ENCODE measurements at places on chromosomes 3 and 15.
A peak's percentile ranks its signal among the peaks of the same experiment; 100 is the strongest.

DNA sequence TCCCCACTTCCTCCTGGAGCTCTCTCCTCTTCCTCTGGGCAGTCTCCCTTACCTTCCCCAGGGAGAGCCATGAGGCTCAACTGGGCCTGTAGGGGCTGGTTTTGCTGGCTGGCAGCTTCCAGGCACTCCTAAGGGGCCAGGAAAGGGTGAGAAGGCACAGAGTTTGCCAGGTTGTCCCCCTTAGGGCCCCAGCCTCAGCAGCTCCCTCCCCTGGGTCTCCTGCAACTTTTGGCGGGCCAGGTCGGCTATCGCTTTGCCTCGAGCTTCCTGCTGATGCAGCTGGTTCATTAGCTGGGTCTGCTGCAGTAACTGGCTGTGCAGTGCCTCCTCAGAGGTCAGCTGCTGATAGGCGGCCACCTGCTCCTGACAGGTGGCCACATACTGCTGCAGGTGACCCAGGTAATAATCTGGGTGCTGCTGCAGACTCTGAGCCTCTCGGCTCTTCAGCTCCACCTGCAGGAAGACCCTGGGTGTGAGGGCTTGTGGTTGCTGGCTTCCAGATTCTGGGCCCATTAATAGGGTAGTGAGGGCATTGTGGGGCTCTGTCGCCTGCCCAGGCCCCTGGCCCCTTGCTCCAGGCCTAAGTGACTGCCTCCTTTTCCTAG is 29.7 kb upstream of the OR4F6 start:
- no peak for DNase-seq

DNA sequence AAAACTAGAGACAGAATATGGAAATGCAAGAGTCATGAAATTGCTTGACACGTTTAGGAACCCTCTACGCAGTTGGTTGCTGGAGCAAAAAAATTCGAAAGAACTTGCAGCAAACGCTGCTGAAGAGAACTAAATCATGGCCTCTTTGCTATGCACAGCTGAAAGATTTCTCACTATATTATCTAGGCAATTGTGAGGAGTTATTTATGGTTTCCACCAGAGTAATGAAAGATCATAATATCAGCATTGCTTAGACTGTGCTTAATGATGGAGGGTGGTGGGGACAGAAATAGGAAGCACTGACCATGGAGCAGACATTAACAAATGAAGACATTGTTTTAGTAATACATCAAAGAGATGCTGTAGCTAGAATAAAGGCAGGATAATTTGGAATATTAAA is 593.4 kb upstream of the ZNF717 start:
- no peak for DNase-seq

DNA sequence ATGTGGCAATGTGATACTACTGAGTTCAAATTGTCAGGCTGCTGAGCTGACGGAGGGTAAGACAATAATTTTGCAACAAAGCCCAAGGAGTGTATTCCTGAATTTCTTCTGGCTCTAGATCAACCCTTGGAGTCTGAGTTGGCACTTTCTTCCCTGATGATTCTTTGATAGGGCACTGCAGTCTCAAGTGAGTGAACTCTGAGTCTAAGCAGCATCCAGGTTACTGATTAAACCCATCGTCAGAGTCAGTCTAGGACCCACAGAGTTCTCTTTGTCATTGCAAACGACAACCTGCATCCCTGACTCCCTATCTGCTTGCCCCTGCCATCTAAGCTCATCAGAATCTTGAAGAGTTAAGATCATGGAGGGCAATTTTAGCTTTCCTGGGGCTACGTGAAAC is 58.6 kb downstream of the MME start:
- DNase-seq, result peak; percentile 8

GRCh38 chr15:67124111-67124510 is 58.7 kb downstream of the SMAD3 start:
- DNase-seq, result no peak

GRCh38 chr3:193780810-193781478 is 187.9 kb downstream of the OPA1 start:
- DNase-seq, result peak; percentile 87

DNA sequence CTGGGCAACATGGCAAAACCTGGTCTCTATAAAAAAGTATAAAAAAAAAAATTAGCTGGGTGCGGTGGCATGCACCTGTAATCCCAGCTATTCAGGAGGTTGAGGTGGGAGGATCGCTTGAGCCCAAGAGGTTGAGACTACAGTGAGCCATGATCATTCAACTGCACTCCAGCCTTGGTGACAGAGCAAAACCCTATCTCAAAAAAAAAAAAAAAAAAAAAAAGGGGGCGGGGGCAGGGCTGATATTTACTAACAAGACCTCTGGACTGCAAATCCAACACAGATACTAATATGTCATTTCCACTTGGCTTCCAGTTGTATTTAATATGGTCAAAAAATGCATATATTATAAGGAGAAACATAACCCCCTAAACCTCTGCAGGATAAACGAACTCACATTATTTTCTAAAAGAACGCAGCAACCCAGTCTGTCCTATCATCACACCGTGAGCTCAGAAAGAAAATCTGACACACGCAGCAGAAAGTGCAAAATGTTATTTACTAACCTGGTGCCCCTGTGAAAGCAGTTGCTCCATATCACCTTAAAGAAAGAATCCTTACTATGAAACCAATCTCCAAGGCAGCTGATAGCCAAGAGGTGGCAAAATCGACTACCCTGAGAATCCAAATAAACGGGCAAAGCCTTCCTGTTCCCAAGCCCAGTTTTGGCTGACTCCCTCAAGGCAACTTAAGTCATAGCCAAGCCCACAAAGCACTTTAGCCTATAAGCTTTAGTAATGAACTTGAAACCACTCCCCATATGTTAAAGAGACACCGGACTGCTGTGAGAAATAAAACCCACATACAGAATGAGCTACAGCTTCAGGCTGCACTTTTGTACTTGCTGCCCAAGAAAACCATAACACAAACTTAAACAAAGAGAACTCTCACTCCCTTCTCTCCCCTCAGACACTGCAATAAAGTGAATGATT is 39.3 kb downstream of the PLD1 start:
- peak; percentile 56 for DNase-seq

DNA sequence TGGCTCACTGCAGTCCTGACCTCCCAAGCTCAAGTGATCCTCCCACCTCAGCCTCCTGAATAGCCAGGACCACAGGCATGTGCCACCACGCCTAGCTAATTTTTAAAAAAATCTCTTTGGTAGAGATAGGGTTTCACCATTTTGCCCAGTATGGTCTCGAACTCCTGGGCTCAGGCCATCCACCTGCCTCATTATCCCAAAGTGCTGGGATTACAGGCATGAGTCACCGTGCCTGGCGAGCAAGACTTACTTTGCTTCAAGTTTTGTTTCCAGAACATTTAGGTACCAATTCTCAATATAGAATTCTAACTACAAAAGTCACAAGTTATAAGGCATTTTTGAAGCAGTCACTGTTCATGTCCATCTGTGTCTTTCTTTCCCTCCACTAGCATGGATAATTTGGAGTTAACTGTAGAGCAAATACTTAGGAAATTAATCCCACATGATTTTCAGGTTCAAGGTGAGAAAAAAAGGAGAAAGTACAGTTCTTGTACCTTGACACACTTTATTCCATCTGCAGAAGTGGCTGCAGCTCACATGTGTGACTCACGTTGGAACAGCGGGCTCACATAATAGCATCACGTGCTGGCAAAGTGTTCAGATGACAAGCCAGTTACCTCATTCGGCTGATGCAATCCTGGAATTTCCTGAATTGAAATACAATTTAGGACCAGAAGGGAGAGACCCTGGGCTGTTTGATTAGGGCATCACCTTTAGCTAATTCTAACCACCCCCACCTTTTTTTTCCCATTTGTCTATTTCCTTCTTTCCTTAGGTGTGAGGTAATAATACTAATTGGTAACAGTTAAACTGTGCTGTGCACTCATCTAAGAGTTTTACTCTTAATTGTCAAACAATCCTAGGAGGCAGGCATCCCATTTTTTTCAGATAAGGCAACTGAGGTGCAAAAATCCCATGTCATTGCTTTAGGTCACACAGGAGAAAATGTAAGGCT is 46.9 kb upstream of the NEDD4 start:
- no peak for DNase-seq

GRCh38 chr15:89623165-89623564 is 32.1 kb downstream of the KIF7 start:
- no peak for DNase-seq

GRCh38 chr3:17894434-17895060 is 152.1 kb upstream of the TBC1D5 start:
- DNase-seq, result no peak

DNA sequence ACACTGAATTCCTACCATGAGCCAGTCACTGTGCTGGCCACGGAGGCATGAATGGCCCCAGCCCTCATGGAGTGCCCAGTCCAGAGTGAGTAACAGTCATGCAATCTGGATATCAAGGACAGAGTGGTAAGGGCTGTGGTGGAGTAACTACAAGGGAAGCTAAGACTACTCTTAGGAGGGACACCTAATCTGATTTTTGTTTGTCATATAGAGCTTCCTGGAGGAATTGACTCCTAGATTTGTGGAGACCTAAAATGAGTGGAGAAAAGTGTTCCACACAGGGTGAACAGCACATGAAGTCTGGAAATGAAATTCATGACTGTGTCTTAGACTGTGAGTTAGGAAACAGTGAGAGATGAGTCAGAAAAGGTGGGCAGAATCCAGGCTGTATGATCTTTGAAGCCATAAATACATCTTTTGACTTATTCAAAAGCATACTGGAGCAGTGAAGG is 219.9 kb downstream of the NFKBIZ start:
- DNase-seq, result no peak

DNA sequence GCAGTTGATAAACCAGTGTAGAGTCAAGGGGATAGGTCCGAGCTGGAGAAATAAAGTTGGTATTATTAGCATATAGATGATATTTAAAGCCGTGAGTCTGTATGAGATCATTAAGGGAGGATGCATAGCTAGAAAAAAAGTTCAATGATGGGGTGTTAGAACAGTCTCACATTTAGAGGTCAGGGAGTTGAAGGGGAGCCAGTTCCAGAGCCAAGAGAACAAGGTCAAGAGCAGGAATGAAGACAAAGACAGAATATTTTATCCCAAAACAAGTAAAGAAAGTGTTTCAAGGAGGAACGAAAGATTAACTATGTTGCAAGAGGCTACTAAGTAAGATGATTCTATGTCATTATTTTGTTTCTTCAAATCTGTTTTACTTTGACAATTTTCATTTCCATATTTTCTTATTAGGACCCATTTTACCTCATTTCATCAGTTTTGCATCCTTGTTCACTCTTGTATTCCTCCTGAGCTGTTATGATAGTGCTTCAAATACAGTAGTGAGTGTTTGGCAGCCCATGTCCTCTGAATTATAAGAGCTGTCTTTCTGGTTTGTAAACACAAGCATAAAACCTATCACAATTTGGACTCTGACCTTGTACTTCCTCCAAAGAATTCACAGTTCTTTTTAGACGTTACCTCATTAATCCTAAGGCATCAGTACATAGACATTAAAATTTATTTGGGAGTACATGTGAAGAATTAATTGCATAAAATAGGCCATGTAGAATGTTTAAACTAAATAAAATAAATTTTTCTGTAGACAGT is 695.7 kb upstream of the NECTIN3 start:
- DNase-seq, result no peak

DNA sequence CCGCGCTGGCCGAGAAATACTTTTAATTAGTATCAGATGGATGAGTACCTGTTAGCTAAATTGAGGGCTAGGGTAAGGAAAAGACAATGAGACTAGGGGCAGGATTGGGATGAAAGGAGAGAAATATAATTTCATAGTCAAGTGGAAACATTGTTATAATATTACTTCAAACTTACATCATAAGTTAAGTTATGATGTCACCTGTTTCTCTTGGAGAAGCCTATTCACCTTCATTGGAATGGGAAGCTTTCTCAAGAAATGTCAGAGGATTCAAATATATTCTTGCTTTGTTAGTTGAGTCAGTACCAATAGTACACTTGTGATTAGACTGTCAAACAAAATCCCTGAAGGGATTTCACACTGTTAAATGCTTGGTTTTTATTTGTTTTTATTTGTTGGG is 116.2 kb downstream of the NEO1 start:
- no peak for DNase-seq

- DNase-seq, result peak; percentile 68
These were observed at the start of gene CFAP44 for GRCh38 chr3:113441051-113441770. TSS of gene CFAP44 (minus strand) at chr3:113441493. CDS start at chr3:113433664, 7,829 bp downstream.

DNA sequence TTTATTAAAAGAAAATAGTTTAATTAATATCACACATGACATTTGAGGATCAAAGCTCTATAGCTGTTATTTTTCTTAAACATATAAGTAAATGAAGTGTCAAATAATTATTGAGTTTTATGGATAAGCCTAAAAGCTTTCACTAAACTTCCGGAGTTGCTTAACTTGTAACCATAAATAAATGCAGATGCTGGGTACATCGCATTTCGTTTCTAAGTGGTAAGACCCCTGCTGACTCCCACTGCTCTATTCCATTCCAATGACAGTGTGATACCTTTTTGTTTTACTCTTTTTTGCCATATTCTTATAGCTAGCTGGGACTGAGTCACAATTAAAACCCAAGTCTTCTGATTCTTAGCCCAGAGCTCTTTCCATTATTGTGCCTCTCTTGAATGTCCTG is 411.1 kb downstream of the SOX2 start:
- DNase-seq, result no peak

DNA sequence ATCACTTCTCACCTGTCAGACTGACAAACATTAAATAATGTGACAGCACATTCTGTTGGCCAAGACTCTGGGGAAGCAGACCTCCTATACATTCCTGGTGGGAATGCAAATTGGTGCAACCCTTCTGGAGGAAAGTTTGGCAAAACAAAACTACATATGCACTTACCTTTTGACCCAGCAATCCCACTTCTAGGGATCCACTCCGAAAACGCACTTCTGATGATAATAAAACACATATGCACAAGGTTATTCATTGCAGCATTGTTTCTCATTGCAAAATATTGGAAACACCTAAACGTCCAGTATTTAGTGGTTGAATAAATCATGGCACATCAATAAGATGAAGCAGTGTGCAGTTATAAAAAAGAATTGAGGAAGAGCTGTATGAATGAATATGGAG is 145.5 kb upstream of the ABHD17C start:
- DNase-seq, result no peak

- no peak for DNase-seq
These were observed 55.6 kb upstream of the TBC1D5 start for GRCh38 chr3:17798000-17798399.

GRCh38 chr3:183265834-183266417 is 12.9 kb downstream of the B3GNT5 start:
- no peak for DNase-seq

DNA sequence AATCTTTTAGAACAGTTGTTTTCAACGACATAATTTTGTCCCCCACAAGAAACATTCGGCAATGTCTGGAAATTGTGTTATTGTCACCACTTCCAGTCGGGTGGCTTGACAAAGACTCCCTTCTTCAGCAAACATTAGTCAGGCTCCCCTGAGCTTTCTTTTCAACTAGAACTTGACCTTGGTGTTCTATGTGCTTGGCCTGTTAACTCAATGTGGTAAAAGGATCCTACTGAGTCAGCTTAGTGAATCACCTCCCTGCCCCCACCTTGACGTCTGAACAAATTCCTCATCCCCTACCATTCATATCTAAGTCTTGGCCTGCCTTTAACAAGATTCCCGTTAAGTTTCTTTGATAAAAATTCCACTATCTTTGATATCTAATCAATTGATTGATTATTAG is 465.0 kb upstream of the ROBO1 start:
- DNase-seq, result no peak

- DNase-seq, result no peak
These were observed 23.1 kb downstream of the B3GALNT1 start for GRCh38 chr3:161082063-161082462.

GRCh38 chr3:44648564-44649229 is at the start of gene ZNF35:
TSS of gene ZNF35 (plus strand) at chr3:44648732. CDS start at chr3:44651068, 2,336 bp downstream.
- DNase-seq, result peak; percentile 72
